ENCODE measurements at places on chromosomes 3 and 15.

GRCh38 chr3:29949940-29950616 lies 656.3 kb upstream of the TGFBR2 start:
- DNase-seq = no peak

DNA sequence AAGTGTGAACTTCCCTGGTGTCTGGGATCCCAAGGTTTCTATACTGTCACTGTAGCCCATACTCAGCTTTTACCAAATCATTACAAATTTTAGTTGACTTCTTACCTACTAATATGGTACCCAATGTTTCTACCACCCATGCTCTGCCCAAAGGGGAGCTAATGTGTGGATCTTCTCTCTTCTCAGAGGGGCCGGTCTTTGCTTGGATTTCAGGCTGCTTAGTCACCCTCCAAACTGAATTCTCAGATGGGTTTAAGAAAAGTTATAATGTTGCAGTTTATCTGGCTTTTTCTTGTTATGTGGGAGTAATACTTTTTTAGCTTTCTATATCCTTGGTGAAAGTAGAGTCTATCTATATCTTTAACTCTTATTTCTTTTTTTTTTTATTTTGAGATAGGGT lies 67.1 kb upstream of the AKAP13 start:
- no peak for DNase-seq

GRCh38 chr3:61648481-61648880 lies 87.1 kb downstream of the PTPRG start:
- no peak for DNase-seq

GRCh38 chr3:22159004-22159695 lies 408.1 kb upstream of the ZNF385D start:
- no peak for DNase-seq

DNA sequence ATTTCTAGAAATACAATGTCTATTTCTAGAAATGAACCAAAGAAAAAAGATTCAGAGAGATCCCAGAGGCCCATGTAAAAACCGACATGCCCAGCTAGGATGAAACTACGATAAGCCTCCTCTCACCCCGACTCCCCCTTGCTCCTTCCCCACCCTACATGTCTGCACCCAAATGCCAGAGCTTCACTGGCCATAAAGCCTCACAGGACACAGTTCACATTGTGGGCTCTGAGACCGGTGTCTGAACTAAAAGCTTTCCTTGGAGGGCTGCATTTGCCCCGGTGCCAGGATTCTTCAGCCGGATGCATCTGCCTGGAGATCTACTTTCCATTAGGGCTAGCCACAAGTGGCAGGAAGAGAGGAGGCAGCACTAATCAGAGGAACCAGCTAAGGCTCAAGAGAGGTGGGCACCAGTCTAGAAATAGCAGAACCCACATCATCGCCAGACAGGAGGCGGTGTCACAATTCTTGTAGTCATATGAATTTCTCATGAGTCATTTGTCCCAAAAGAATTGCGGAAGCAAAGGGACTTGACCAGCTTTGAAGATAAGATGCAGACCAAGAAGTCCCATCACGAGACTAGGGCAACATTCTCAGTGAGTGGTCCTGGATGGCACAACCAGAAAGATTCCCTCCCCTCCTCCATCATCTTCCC lies 353.6 kb downstream of the NTRK3 start:
- DNase-seq = no peak

GRCh38 chr3:155978324-155978723 lies 107.9 kb downstream of the GMPS start:
- no peak for DNase-seq

DNA sequence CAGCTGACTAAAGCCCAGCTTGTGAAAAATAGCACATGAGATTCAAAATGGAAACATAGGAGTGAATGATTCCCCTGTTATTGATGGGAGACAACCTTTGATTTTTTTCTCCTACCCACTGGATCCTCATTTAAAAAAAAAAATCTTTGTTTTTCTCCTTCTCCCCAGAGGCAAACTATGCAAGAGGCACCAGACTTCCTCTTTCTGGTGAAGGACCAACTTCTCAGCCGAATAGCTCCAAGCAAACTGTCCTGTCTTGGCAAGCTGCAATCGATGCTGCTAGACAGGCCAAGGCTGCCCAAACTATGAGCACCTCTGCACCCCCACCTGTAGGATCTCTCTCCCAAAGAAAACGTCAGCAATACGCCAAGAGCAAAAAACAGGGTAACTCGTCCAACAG lies 2.6 kb downstream of the CACNA1D start:
- DNase-seq = no peak

GRCh38 chr3:189779166-189779565 lies 148.0 kb downstream of the TP63 start:
- DNase-seq = no peak

- no peak for DNase-seq
Measured at GRCh38 chr3:171778493-171778892, 31.8 kb downstream of the PLD1 start.

- no peak for DNase-seq
Measured at GRCh38 chr15:81264072-81264857, 59.7 kb downstream of the STARD5 start.

DNA sequence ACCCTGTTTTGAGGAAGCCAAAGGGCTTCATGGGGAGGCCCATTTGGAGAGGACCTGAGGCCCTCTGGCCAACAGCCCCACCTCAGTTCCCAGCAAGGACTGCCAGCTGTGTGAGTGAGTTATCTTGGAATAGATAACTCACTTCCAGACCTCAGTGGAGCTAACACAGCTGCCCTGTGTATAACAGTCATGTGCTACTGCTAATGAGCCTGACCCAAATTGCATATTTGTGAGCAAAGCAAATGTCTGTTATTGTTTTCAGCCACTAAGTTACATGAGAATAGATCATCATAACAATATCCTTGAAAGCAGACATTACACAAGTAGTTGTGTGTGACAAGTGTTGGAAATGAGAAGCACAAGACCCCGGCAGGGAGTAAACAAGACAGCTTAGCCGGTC lies 355.8 kb downstream of the MCTP2 start:
- no peak for DNase-seq

- DNase-seq = peak; percentile 10
Measured at GRCh38 chr3:190883973-190884832, 21.7 kb upstream of the GMNC start.

DNA sequence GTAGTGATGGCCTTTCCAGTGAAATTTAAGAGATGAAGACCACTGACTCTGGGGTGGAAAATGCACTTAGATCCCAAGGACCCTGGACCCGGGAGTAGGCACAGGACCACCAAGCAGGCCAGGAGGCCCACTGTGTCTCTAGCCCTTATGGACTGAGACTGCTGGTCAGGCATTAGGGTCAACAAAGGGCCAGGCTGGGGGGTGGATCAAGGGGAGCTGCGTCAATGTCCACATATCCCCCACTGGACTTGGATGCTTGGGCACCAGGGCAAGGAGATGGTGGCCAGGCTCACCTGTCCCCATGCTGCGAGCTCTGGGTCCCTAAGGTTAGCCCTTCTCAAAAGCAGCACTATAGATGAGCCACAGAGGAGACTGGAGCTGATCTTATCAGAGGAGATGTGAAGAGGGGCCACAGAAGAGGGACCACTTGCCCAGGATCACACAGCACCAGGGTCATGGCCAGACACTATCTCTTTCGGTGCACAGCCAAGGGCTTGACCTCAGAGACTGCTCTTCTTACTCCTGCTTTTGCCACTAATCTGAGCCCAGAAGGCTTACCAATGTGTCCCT lies 14.7 kb downstream of the RAB6B start:
- no peak for DNase-seq

- DNase-seq = no peak
Measured at GRCh38 chr3:97720417-97720816, 44.1 kb upstream of the ARL6 start.

DNA sequence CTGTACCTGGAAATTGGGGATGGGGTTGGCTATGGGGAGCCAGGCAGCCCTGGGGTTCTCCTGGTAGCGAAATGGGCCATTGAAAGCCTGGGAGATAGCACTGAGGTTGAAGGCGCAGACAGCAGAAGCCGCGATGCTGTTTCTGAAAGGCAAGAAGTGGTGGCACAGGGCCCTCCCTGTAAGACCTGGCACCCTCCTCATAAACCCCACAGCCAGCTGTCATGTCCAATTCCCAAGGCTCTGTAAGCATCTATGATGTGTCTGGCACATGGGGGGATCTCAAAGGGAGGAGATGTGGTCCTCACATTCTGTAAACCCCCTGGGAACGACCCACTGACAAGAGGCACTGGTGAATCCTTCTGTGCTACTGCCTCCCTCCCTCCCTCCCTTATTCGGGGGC lies 104.0 kb downstream of the SEMA5B start:
- no peak for DNase-seq

DNA sequence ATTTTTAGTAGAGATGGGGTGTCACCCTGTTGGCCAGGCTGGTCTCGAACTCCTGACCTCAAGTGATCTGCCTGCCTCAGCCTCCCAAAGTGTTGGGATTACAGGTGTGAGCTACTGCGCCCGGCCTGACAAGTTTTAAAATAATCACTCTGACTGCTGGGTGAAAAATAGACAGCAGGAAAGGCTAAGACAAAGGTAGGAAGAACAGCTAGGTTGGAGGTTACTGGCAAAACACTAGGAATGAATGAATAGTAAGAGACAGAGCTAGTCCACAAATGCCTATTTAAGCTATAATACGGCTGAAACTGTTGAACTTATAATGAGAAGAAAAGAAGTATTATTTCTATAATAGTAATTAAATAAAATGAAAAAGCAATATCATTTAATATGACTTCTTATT lies 46.7 kb upstream of the RAP2B start:
- no peak for DNase-seq
